ENCODE measurements at places on chromosomes 4 and X.
A peak's percentile ranks its signal among the peaks of the same experiment; 100 is the strongest.

DNA sequence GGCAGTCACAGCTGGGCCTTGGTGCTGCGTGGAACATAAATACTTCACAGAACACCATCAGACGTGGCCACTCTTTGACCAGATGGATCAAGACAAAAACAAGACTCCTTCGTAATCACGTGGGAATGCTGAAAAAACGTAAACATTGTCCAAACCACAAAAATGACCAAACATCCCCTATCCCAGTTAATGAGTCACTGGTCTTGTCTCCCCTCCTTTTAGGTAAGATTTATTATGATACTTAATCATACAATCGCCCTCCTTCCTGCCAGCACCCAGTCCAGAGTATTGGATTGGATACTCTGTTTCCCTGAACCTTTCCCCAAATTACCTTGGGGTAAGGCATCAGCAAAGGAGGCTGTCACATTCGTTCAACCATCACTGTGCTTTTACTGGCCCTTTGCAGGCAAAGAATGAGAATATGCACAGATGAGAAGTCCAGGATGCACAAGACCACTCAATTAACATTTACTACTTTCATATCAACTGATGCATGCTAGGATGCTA is 601 bp upstream of the TCEANC start:
- no peak for DNase-seq

DNA sequence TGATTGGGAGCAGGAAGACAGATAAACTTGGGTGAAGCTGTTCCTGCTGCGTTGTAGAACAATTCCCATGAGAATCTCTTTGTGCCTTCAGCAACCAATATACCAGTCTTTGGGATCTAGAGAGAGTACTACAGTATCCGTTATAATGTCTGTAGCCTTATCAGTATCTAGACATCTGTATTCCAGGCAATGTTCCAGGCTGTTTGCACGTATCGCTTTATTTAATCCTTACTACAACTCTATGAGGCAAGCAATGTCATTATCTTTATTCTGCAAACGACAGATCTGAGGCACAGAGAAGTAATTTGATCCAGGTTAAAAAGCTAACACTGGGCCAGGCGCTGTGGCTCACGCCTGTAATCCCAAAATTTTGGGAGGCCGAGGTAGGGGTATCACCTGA is 251.6 kb downstream of the ARHGAP24 start:
- no peak for DNase-seq

- DNase-seq, result no peak
Measured at GRCh38 chr4:155599085-155599484, 67.6 kb upstream of the GUCY1A1 start.

DNA sequence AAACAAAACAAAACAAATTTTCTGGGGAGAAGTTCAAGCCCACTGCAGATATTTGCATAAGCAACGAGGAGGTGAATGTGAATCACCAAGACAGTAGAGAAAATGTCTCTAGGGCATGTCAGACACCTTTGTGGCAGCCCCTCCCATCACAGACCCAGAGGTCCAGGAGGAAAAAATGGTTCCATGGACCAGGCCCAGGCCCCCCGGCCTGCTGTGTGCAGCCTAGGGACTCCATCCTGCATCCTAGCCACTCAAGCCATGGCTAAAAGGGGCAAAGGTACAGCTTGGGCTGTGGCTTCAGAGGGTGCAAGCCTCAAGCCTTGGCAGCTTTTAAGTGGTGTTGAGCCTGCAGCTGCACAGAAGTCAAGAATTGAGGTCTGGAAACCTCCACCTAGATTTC is 54.0 kb downstream of the LPAR4 start:
- no peak for DNase-seq

DNA sequence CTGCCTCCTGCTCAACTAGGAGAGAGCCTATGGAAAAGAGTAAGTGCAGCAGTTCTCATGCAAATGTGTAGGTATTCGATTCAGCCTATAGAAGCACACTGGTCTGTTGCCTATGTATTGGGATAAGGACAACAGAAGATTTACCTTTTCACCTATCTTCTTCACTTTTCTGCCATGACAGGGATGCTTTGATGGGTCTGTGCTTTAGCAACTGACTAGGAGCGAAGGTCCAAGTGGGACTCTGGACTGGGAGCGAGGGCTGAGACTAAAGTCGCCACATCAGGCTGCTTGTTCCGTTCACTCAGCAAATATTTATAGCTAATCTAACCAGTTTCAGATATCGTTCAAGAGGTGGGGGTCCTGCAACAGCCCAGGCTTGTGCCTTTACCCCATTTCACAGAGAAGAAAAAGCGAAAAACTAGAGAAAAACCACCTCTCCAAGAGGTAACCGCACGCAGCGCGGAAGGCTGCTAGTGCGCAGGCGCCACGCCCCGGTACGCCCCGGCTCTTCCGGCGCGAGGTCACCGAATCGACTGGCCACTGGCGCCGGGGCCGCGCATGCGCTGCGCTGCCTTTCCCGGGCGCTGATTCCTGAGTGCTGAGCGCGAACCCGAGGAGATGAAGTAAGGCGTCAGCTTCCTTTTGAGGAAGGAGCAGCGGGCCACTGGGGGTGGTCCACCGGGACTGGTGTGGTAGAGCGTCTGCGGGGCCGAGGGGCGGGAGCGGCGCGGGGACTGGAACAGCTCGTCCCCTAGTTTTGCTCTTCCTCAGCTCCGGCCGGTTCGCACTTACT is at the start of gene RBMX2:
RBMX2 (plus strand) TSS at position 573 of the 793 bp plus-strand sequence; CDS start at position 619, 46 bp downstream.
- peak; percentile 68 for DNase-seq

DNA sequence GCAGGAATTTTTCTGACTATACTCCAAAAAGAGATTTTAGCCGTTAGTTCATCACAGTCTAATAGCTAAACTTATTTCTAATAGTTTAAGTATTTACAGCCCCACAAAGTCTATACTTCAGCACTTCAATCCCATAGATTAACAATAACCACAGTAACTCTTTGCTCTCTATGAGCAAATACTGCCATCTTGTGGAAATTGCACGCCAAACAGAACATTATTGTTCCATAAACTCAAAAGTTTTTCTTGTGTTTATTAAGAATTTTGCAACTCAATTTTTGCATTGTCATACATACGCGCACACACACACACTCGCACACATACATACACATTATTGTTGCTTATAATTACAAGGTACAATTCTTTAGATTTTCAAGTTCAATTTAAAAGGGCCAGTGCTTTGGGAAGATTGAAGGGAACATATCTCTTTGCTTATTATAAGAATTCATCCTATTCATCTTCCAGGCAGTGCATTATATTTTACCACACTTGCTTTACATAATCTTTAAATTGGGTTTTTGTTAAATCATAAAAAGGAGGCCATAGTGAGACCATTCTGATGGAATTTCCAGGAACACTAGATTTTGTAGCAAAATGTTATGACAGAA is 63.8 kb upstream of the ATOH1 start:
- peak; percentile 30 for DNase-seq

DNA sequence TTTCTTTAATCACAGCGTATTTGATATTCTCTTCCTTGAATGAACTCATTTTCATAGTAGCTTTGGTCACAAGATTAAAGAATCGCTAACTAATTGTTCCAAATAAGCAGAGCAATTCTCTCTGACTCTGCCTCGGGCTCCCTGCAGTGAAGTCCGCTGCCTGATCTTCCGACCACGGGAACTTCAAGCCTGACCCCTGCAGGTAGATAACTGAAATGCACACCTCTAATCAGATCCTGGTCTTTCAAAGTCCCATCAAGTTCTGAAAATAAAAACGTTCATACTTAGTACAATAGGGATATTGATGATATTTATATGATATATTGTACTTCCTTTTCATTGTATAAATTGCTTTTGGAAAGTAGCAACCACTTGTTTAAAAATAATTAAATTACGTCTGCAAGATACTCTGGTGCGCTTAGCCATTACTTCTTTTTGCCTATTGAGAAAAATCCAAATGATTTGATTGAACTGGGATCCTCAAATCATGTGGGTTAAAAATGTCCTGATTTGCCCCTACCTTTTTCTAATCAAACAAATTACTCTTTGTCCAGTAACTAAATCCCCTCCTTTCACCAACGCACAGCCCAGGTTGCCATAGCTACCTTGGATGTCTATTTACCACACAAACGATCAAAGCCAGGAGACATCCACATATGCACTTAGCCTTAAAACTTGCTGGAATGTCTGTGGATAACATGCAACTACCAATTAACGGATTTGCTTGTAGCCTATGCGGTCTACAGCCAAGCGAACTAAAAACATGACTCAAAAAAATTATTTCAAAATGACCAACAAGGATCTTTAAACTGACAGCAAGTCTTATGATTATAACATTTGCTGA is 4.2 kb downstream of the MID1 start:
- DNase-seq, result no peak

GRCh38 chr4:36399762-36400353 is 118.4 kb downstream of the DTHD1 start:
- peak; percentile 60 for DNase-seq

DNA sequence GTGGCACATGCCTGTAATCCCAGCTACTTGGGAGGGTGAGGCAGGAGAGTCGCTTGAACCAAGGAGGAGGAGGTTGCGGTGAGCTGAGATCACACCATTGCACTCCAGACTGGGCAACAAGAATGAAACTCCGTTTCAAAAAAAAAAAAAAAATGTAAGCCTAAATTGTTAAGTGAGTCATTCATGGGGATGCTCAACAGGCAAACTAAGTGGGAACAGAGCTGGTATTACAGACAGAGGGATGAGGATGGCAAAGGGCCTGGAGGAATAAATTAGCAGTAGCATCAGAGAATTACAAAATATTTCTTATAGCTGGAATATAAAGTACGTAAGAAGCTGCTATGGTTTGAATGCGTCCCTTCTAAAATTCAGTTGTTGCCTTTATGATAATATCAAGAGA is 43.4 kb upstream of the OGT start:
- no peak for DNase-seq

DNA sequence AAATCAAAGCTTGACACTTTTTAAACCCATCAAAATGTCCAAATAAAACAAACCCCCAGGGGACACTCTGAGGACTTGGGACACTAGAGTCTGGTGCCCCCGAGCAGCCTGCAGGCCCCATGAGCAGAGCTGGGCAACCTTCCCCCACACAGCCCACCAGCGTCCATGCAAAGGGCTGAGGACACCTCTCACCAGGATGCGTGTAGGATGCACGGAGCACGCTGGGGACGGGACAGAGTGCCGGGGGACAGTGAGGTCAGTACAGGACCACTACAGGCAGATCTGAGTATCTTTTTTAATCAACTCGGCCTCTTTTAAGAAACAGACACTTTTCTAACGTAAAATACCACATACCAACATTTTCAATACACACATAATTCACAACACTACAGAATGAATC is 6.9 kb downstream of the GAK start:
- no peak for DNase-seq

DNA sequence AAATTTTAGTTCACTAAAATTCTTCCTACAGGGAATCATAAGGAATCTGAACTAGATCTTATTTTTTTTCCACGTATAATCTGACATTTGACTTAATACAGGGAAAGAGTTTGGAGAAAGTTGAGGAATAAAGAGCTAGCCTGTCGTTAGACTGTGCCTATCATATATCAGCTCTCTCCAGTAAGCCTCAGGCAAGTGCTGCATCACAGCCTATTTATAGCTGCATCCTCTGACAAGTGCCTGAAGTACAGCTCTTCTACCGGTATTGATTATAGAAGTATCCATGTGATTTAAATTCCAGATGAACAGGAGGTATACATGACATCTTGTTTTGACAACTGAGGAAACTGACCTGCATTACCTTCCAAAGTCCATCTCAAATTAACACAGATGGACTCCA is 248.9 kb downstream of the TLL1 start:
- no peak for DNase-seq

DNA sequence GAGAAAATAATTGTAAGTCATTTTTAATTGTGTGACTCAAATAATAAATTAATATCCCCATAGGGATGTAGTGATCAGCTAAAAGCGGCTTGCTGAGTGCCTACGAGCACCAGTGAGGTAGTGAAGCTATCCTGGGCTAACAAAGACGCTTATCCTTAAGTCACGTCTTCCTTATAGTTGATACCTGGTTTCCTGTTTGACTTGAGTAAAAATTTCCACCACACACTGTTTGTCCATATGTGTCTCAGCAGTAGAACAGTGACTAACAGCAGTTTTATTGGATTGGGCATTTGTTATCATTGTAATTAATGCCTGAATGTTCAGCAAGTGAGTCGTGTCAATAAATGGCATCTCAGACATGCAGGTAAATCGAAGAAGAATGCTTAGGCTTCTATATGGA is 241.1 kb downstream of the GRXCR1 start:
- DNase-seq, result no peak

- DNase-seq, result no peak
Measured at GRCh38 chr4:212438-213188, 88.3 kb downstream of the ZNF718 start.

DNA sequence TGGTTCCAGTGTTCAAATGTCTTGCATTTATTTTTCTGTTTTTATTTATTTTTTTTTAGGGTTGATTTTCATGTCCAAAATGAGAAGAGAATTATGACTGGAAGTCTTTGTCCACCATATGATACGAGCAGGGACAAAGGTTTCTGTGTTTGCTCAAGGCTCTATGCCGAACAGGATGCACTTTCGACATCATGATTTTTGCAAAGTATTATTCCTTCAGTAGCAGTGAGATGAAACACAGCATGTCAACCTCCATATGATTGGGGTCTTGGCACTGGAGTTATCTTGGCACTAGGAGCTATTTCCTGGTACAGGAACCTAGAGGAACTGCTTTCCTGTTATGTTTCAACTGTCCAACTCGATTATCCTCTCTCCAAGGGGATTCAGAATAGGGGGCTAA is 72.6 kb downstream of the UCHL1 start:
- no peak for DNase-seq

DNA sequence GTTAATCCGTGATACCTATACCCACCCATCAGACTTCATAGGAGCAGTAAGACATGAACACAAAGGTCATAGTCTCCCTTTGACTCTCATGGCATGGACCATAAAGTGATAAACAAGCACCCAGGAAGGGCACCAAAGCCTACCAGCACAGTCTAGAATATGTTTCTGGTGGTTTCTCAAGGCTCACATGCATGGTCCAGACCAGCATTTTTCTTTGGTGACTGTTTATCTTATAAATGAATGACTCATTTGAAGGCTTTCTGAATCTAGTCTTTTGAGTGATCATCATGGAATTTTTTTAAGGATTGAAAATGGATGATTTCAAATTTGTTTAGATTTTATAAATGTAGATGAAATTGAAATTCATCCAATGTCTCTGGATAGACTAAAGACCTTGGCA is 32.0 kb upstream of the AMELX start:
- DNase-seq, result no peak

DNA sequence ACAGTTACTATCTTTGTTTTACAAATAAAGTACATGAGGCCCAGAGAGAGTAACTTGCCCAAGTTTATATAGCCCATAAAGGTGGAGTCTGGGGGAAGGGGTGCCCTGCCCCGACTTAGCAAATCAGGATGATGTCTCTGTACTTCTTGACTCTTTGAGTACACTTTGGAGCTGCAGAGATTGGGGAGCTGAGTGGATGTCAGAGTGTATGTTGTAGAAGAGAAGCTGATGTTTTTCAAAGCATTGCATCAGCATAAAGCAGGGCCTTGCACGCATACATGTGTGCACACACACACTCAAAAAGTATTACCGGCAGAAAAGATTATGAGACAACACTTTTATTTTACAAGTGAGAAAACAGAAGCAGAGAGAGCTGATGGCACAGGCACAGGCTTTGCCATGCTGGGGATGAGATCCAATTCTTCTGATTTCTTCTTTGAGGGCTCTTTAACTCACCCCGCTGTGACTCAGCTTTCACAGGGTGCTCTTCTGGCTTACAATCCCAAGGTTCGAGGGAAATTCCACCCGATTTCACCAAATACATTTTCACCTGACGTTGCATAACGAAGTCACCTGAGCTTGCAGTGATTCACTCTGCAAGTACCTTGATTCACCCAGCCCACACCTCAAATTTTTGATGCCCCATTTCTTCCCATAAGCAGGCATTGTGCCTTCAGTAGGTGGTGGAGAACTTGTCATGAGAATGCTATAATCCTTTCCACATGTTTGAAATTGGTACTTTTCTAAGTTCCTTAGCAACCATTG is 292.8 kb upstream of the BOD1L1 start:
- DNase-seq, result no peak

Data from activated CD4-positive, alpha-beta T cell treated with anti-CD3 and anti-CD28 coated beads, Interleukin-2, amount 10 ng/mL, durations not matched to agents 7 days and 5 days (primary cell).